Right renal cortex interstitium (tissue), 3 donors: ENCODE measurements at places on chromosomes 3 and 15. TPM values are rescaled to one million over a fixed set of nuclear protein-coding genes. Genes with fewer than 3 reads are reported as not detected.
A peak's percentile ranks its signal among the peaks of the same experiment; 100 is the strongest.

DNA sequence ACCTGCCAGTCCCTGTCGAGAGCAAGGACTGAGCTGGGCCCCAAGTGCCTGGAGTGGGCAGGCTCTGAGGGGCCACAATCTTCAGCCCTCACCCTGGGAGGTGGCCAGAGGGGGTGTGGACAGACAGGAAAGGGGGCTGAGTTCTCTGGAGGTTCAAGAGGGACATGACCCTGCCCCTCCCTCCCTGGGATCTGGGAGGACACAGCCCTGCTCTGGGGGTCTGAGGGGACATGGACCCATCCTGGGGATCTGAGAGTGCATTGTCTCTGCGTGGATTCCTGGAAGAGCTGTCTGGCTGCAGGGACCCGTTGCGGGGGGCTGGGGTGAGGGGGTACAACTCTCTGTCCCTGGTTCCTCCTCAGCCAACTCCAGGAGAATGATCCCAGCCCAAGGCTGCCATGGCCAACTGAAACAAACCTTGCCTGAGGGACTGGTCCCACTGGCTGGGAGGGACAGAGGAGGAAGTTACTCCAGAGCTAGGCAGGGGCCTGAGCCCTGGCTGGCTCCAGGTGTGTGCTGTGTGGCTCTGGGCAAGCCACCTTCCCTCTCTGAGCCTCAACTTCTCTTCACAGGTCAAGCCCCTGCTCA is 29.0 kb downstream of the PTH1R start:
- no peak for DNase-seq

DNA sequence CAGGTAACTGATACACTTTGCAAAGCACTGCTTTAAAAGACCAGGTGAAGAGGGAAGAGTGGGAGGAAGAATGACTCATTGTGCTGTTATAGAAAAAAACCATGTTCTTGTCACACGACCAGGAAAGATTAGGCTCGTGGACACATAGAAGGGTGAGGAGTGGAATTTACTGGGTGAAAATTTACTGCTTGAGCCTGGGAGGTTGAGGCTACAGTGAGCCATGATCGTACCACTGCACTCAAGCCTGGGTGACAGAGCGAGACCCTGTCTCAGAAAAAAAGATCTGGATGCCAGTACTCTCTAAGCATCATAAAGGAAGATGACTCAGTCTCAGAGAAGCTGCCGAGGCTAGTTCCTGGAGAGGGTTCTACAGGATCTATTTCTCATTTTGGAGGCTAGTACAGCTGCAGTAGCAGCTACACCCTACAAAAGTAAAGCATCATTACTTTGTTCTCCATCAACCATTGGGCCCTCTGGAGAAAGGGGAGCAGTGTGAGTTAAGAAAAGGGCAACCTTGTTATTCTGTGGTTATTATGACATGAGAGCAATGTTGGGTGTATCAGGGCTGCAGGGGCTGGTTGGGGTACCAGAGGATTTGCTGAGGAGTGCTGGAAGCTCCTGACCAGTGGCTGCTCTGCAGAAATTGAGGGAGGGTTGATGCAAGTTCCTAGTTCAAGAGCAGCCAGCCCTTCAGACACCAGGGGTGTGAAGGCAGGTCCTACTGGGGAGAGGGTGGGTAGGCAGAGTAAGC is 75.4 kb downstream of the CMTM8 start:
- no peak for DNase-seq

GRCh38 chr3:179991883-179992282 is 44.9 kb downstream of the PEX5L start:
- DNase-seq, result no peak

Gene APBA2
- 11.8 TPM for polyA plus RNA-seq

DNA sequence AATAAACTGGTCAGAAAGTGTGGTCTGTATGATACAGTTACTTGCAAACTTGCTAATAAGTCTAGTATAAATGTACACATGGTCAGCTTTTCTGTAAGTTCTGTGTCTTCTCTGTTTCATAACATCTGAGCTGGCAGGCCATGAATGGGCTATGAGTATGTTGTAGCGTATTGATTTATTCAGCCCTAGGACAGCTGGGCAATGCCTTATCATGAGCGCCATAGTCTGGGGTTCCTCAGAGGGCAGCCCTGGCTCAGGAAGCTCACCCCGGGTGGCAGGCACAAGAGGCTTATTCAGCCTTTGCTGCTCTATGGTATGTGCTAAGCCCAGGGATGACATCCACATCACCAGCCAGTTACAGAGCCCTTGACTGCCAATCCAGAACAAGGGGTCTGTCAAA is 50.7 kb upstream of the CCR2 start:
- DNase-seq, result no peak

Gene ATP10A
- polyA plus RNA-seq, result 4.5 TPM

Gene CLDN16
- 40.8 TPM for polyA plus RNA-seq

Gene NR2E3
- polyA plus RNA-seq, result 0.22 TPM

Gene PCSK6
- 6.5 TPM for polyA plus RNA-seq

DNA sequence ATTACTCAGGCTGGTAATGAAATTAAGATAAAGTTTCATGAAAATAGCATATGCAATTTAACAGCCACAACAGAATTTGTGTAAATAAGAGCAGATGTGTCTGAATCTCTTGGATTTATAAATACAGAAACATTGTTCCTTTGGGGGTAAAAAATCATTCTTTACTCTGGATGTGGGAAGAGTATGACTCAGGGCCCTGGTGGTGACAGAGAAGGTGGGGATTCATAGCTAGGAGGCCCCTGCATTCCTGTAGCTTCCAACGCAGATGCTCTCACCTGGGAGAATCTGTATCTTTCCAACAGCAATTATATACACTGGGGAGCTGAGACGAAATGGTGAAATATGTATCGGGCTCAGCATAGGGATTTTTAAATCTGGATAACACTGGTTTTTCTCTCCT is 167.6 kb upstream of the CADPS start:
- no peak for DNase-seq

DNA sequence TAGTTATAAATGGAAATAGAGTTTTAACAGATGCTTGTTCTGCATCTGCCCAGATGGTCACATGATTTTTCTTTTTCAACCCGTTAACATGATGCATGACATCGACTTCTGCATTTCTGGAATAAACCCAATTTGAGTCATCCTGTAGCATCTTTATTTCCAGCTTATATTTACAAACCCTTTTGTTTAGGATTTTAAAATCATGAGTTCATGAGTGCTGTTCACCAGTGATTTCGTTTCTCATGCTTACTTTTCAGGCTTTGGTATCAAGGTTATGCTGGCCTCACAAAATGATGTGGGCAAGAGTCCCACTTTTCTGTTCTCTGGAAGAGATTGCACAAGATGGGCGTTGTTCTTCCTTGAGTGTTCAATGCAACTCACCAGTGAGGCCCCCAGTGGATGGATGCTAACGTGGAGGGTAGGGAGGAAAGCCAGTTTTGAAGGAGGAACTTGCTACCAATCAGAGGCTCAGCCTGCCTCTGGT is 5.2 kb downstream of the HRH1 start:
- DNase-seq, result no peak

Gene GP9
- polyA plus RNA-seq, result 0.89 TPM

DNA sequence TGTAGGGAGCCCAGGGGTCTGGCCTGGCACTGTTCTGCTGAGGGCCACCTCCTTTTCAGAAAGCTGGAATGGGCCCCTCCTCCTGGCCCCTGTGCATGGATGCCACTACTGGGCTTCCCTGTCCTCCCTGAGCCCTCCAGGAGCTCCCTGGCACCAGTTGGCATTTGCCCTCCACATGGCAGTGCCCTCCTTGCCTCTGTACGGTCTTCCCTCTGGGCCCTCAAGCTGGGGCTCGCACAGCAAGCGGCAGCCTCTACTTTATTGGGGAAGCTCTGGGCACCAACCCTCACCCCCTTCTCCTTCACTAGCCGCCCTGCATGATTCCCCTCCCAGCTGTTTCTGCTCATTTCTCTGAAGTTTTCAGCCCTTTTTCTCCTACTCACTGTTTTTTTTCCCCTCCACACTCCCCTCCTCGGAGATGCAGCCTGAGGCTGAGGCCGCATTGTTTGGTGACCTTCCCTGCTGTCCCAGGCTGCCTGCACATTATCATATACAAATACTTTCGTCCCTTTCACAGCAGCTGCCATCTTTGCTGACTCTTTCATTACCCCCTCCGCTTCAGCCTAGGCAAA is 127.3 kb downstream of the EEFSEC start:
- no peak for DNase-seq

DNA sequence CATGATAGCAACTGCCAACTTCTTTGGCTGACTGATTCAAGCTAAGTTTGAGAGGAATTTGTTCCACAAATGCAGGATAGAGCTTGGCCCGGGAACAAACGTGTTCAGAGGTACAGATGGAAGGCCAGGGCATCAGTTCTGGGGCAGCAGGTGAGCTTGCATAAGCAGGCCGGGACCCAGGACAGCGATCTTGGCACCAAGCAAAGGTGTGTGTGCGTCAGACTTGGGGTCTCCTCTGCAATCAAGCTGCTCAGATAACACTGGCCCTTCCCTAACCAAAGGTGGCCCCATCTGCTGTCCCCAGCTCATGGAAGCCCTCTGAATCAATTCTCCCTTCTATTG is 155.6 kb downstream of the MEGF11 start:
- no peak for DNase-seq

- DNase-seq, result peak; percentile 23
These were observed 175.4 kb downstream of the MBNL1 start for GRCh38 chr3:152444029-152444641.

DNA sequence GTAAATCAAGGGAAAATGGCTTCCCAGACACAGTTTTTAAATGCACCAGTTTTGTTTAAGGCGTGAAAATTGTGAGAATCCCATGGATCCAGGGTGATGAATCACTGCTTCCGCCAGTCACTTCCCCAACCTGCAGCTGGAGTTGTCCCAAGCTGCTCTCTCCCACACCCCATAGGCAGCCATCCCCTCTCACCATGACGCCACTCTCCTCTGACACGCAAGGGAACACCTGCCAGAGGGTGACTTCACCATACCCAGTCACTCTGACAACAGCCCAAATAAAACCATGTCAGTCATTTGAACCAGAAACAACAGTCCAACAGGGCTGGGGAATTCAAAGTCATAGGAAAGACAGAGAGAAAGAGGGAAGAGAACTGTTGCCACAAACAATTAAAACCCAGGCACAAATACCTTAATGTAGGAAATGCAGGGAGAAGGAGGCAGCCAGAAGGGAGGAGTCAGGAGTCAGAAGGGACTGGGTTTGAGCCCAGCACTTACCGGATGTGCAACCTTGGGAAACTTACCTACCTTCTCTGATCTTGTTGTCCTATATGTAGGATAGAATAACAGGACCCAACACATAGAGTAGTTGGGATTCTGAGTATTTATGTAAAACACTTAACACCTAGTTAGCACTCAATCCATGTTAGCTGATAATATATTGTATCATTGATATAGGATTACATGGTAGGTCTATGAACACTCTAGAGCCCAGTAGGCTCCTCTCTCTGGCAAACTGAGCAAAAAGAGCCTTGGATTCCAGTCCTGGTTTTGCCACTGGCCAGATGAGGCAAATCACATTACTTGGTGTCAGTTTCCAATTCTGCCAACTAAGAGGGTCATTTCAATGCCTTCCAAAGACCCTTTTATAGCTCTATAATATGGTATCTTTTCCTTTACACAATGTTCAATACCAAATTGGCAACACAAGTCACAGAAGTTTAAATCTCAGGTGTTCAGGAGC is 326.3 kb upstream of the ICE2 start:
- no peak for DNase-seq

DNA sequence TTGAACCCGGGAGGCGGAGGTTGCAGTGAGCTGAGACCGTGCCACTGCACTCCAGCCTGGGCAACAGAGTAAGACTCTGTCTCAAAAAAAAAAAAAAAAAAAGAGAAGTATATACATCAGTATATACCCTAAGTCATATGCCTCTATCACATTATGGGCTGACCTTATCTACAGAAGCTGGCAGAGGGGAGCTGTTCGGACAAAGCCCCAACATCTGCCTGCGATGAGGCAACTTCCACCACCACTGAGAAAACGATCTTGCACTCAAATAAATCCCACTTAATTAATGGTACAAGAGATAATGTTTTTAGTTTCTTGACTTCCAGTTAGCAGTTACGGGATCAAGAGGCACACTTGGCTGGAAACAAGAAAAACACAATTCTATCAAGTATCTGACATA is 2.2 kb downstream of the GLT8D1 start:
- DNase-seq, result no peak

DNA sequence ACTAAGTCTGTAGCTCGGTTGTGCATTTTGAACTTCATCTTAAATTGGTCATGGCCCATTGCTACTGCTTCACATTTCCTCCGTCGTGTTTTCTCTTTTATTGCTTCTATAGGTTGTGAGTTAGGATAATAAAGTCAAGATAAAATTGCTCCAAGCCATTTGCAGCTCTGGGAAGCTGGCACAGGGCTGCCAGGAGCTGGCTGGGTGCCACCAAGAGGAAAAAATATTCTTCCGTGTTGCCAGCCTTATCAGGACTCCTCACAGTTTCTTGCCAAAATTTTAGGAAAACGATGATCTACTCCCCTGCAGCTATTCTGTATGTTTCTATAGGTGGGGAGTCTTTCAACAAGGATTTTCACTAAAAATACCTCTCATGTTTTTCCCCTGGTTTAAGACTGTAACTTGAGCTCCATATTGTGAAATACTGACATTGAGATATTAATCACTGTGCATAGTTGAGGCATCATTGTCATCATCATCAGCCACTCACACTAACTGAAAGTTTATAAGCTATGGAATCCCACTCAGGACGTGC is 55.4 kb upstream of the PIAS1 start:
- DNase-seq, result no peak

DNA sequence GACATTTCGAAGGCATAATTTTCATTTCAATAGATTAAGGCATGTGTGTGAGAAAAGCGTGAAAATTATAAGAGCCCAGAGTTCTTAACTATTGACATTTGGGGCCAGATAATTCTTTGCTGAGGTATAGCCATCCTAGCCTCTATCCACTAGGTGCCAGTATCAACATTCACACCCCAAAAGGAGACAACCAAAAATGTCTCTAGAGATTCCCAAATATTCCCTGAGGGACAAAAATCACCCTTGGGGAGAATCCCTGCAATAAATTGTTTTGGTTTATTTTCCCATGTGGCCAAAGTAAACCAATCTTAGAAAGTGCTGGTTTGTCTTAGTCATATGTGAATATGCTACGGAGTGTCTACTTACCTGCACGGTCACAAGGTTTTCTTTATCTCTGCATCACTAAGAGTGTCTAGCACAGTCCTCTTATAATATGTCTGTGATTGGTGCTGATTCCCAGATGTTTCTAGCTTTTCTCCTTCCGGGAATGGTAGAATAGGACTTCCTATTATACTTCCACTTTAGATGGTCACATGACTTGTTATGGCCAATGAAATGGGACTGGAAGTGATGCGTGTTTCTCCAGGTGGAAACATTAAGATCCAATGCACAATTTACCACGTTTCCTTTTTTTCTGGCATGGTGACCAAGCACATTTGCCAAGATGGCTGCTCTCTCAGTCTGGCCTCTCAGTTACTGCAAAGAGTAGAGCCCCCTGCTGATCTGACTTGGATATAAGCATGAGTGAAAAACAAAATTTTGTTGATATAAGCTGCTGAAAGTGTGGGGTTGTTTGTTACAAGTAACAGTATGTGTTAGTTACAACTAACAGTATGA is 8.0 kb upstream of the KBTBD8 start:
- no peak for DNase-seq

Gene ANKRD63
- polyA plus RNA-seq, result 0.14 TPM
